ENCODE measurements at places on chromosomes 6 and 20. TPM values are rescaled to one million over a fixed set of nuclear protein-coding genes. Genes with fewer than 3 reads are reported as not detected.

The PHACTR1 gene
- 23.2 TPM for total RNA-seq

The PKIG gene
- 135 TPM for total RNA-seq

The SLC25A27 gene
- total RNA-seq: 3.4 TPM

The XKR7 gene
- total RNA-seq: 0.04 TPM

The CD40 gene
- 33.1 TPM for total RNA-seq

The ACSS2 gene
- total RNA-seq: 48.5 TPM

The CYP21A2 gene
- 0.32 TPM for total RNA-seq

The PDYN gene
- not detected for total RNA-seq

The WFDC10B gene
- total RNA-seq: not detected

The ABHD16B gene
- total RNA-seq: not detected

The NOX3 gene
- not detected for total RNA-seq

The HLA-DQA2 gene
- not detected for total RNA-seq

The BPI gene
- total RNA-seq: not detected

The FAM8A1 gene
- 11.3 TPM for total RNA-seq

The TUBB gene
- 1,276 TPM for total RNA-seq

The ID1 gene
- 64.4 TPM for total RNA-seq

The IL17A gene
- total RNA-seq: not detected

The CTCFL gene
- not detected for total RNA-seq

The BMP6 gene
- 221 TPM for total RNA-seq

DNA sequence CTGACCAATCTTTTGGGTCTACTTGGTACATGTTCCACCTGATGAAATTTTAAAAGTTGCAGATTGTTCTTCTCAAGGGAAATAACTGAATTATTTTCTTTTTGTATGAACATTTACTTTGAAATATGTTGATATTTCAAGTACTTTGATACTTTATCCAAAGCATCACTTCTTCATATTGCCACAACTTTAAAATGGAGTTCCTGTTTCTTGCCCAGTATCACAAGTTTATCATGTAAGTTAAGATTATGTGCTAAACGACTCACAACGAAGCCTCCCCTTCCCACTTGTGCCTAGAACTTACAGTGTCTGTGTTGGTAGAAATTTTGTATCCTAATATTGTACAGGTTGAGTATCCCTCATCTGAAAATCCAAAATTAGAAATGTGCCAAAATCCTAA lies 108.4 kb downstream of the ARID1B start:
- H3K4me3 ChIP-seq: no peak overlapping the region
- H3K27ac ChIP-seq: no peak overlapping the region
- no peaks in the 10 kb centered on the region for H3K27me3 ChIP-seq
- DNase-seq: no peak

- no peak for DNase-seq
- peaks cover 33% of the 10 kb centered on the region for H3K4me1 ChIP-seq
Measured at GRCh38 chr6:300026-300425, 7.7 kb downstream of the DUSP22 start.

DNA sequence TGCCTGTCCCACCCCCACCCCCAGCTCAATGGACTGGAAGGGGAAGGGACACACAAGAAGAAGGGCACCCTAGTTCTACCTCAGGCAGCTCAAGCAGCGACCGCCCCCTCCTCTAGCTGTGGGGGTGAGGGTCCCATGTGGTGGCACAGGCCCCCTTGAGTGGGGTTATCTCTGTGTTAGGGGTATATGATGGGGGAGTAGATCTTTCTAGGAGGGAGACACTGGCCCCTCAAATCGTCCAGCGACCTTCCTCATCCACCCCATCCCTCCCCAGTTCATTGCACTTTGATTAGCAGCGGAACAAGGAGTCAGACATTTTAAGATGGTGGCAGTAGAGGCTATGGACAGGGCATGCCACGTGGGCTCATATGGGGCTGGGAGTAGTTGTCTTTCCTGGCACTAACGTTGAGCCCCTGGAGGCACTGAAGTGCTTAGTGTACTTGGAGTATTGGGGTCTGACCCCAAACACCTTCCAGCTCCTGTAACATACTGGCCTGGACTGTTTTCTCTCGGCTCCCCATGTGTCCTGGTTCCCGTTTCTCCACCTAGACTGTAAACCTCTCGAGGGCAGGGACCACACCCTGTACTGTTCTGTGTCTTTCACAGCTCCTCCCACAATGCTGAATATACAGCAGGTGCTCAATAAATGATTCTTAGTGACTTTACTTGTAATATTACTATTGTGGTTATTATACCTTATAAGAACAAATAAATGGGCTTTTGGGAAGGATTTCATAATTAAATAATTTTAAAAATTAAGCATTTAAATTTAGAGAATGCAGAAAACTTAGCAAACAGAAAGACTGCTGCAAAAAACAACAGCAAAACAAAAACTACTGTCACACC lies 8.4 kb downstream of the CDKN1A start:
- peaks cover 12% of the 10 kb centered on the region for H3K4me1 ChIP-seq
- no peaks in the 10 kb centered on the region for H3K27me3 ChIP-seq
- peaks cover 29% of the 10 kb centered on the region for H3K36me3 ChIP-seq
- no peak for DNase-seq
- no peak overlapping the region for H3K27ac ChIP-seq
- no peak overlapping the region for H3K4me3 ChIP-seq

- H3K4me1 ChIP-seq: no peaks in the 10 kb centered on the region
- no peak overlapping the region for H3K27ac ChIP-seq
- DNase-seq: no peak
- H3K27me3 ChIP-seq: no peaks in the 10 kb centered on the region
- H3K36me3 ChIP-seq: no peaks in the 10 kb centered on the region
- no peak overlapping the region for H3K4me3 ChIP-seq
Measured at GRCh38 chr6:168264593-168265335, 54.8 kb downstream of the DACT2 start.

- no peak overlapping the region for H3K4me3 ChIP-seq
- H3K4me1 ChIP-seq: no peaks in the 10 kb centered on the region
- H3K27ac ChIP-seq: no peak overlapping the region
- no peak for DNase-seq
Measured at GRCh38 chr6:90078513-90079289, 184.4 kb downstream of the GJA10 start.

DNA sequence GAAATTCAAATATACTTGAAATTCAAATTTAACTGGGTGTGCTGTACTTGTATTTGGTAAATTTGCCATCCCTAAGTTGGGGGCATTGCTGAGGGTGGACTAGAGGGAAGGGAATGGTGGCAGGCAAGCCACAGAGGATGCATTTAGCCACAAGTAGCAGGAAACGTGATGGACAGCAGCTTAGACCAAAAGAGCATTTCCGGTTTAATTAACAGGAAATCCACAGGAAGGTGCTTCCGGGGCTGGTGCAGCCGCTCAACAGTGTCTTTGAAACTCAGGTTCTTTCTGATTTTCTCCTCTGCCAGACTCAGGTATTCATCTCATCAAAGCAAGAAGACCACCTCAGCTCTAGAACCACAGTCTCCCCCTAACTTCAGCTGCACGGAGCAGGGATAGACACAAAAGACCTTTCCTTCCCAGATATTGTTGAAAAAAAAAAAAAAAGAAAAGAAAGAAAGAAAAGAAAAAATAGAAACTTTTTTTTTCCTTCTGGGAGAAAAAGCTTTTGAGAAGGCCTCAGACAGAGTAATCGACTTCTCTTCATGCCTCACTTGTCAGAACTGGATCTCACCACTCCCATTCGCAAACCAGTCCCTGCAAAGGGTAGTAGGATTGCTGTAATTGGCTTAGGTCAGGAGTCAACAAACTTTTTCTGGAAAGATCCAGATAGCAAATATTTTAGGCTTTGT lies 8.0 kb upstream of the BCAS1 start:
- H3K27me3 ChIP-seq: no peaks in the 10 kb centered on the region
- peaks cover 4% of the 10 kb centered on the region for H3K4me1 ChIP-seq
- H3K27ac ChIP-seq: no peak overlapping the region
- no peak for DNase-seq
- H3K4me3 ChIP-seq: no peak overlapping the region

GRCh38 chr6:34684919-34685318 lies 11.6 kb downstream of the ILRUN start:
- H3K27me3 ChIP-seq: no peaks in the 10 kb centered on the region
- H3K27ac ChIP-seq: no peak overlapping the region
- H3K36me3 ChIP-seq: no peaks in the 10 kb centered on the region
- no peak overlapping the region for H3K4me3 ChIP-seq
- peaks cover 10% of the 10 kb centered on the region for H3K4me1 ChIP-seq
- no peak for DNase-seq

DNA sequence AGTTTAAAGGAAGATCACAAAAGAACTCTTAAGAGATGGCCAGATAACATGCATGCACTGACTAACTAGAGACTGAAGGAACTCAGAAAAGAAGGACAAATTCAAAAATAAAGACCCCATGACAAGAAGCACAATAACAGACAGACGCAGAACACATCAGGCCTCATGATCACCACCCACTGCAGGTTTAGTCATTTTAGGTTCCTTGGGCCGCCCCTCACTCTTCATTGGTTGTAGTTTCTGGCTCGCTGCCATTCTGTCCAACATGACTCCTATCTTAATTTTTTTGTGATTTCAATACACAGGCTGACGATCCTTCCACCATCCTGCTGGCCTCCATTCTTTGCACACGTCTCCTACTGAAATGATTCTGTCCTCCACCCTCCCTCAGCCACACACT lies 21.6 kb downstream of the STX7 start:
- H3K27ac ChIP-seq: no peak overlapping the region
- peaks cover 23% of the 10 kb centered on the region for H3K4me1 ChIP-seq
- no peaks in the 10 kb centered on the region for H3K36me3 ChIP-seq

GRCh38 chr6:106736502-106736901 lies 107.1 kb downstream of the QRSL1 start:
- no peak overlapping the region for H3K27ac ChIP-seq
- H3K27me3 ChIP-seq: no peaks in the 10 kb centered on the region
- H3K4me3 ChIP-seq: no peak overlapping the region
- no peak for DNase-seq
- H3K4me1 ChIP-seq: no peaks in the 10 kb centered on the region
- no peaks in the 10 kb centered on the region for H3K36me3 ChIP-seq

DNA sequence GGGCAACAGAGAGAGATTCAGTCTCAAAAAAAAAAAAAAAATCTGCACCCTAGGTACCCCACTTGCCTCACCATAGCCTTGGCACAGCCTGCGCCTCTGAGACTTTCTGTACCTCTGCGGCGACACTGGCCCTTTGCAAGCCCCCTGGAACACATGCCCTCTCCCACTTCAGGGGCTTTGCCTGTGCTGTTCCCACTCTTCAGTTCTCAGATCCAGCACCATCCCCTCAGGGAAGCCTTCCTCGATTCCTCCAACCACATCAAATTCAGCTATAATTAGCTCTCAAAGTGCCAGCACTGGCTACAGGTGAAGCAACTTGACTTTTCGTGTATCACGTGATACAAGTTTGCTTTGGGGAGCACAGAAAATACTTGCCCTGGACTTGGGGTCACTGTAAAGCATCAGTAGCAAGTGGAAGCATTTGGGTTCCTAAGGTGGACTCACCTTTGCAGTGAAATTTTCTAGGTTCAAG lies 2.1 kb upstream of the UBE2V1 start:
- peaks cover 41% of the 10 kb centered on the region for H3K4me1 ChIP-seq
- peak overlapping the region; percentile 80 for H3K4me3 ChIP-seq
- no peaks in the 10 kb centered on the region for H3K36me3 ChIP-seq
- no peak for DNase-seq
- H3K27ac ChIP-seq: no peak overlapping the region

- H3K27ac ChIP-seq: no peak overlapping the region
- no peak overlapping the region for H3K4me3 ChIP-seq
- H3K27me3 ChIP-seq: no peaks in the 10 kb centered on the region
- no peaks in the 10 kb centered on the region for H3K36me3 ChIP-seq
- H3K4me1 ChIP-seq: peaks cover 6% of the 10 kb centered on the region
- no peak for DNase-seq
Measured at GRCh38 chr20:64222851-64223525, 32.6 kb upstream of the PCMTD2 start.

DNA sequence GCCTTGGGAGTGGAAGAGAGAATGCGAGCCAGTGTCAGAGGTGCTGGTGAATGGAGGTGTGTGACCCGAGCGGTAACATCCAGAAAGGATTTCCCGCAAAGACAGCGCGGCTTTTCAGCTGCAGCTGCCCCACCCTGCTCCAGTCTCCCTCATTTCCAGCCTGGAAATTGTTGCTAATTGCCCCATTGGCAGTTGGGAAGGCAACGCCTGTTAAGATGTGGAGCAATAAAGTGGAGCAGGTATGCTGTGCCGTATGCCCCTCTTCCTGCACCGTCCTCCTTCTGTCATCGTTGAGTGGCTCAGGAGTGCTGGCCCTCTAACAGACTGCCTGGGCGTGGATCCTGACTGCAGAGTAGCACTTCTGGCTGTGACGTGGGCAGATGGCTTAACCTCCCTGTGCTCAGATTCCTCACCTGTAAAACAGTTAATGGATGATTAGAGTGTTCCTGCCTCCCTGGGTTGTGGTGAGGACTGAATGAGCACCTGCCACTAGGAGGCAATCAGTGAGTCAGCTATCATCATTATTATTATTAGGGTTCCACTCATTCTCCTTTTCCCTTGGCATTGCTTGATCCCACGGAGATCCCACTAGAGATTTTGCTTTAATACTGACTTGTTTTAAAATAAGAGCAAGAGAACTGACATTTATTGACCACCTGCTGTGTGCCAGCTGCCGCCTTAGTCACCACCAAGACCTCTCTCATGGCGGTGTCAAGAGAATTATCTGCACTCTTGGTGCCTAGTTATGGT lies 11.7 kb downstream of the ARFGEF2 start:
- no peaks in the 10 kb centered on the region for H3K27me3 ChIP-seq
- no peak overlapping the region for H3K27ac ChIP-seq
- DNase-seq: no peak
- no peak overlapping the region for H3K4me3 ChIP-seq

- H3K4me3 ChIP-seq: peak overlapping the region; percentile 69
- H3K36me3 ChIP-seq: no peaks in the 10 kb centered on the region
- peaks cover 17% of the 10 kb centered on the region for H3K4me1 ChIP-seq
Measured at GRCh38 chr6:106097411-106098231, 11.5 kb downstream of the PRDM1 start.

- no peaks in the 10 kb centered on the region for H3K27me3 ChIP-seq
- no peak overlapping the region for H3K27ac ChIP-seq
- no peak overlapping the region for H3K4me3 ChIP-seq
- no peak for DNase-seq
Measured at GRCh38 chr20:18856873-18857272, 43.3 kb downstream of the SCP2D1 start.

GRCh38 chr20:23630392-23630849 lies 7.3 kb downstream of the CST3 start:
- H3K36me3 ChIP-seq: no peaks in the 10 kb centered on the region
- H3K27ac ChIP-seq: peak overlapping the region; percentile 29
- H3K27me3 ChIP-seq: no peaks in the 10 kb centered on the region

DNA sequence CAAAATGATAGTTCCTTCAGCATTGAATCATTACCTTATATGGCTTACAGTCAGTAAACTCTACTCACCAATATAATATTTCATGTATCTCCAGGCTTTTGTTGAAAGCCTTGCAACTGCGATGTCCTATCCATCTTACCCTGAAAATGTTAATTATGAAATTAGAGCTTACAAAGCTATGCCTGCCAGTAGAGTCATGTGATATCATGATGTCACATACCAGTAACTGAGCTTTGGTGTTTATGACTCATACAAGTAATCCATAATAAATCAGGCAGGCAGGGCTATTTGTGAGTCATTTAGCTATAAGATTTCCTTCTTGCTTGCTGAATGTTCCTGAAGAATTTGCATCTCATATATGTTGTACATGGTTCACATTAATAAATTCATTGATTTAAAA lies 44.9 kb upstream of the FAM83B start:
- no peaks in the 10 kb centered on the region for H3K36me3 ChIP-seq
- H3K27ac ChIP-seq: no peak overlapping the region
- H3K4me1 ChIP-seq: no peaks in the 10 kb centered on the region
- no peaks in the 10 kb centered on the region for H3K27me3 ChIP-seq
- DNase-seq: peak; percentile 30

- no peak overlapping the region for H3K27ac ChIP-seq
- H3K36me3 ChIP-seq: no peaks in the 10 kb centered on the region
- no peak for DNase-seq
- H3K27me3 ChIP-seq: no peaks in the 10 kb centered on the region
- H3K4me1 ChIP-seq: no peaks in the 10 kb centered on the region
- no peak overlapping the region for H3K4me3 ChIP-seq
Measured at GRCh38 chr20:1539816-1540419, 17.6 kb downstream of the SIRPD start.
